Stimulated activated CD8-positive, alpha-beta memory T cell treated with anti-CD3 and anti-CD28 coated beads, Interleukin-15, amount 100 ng/mL, for 48 hours (primary cell): ENCODE measurements at places on chromosomes 5 and 9.

GRCh38 chr5:114727358-114727757, 365.5 kb downstream of the KCNN2 start:
- no peak for DNase-seq

DNA sequence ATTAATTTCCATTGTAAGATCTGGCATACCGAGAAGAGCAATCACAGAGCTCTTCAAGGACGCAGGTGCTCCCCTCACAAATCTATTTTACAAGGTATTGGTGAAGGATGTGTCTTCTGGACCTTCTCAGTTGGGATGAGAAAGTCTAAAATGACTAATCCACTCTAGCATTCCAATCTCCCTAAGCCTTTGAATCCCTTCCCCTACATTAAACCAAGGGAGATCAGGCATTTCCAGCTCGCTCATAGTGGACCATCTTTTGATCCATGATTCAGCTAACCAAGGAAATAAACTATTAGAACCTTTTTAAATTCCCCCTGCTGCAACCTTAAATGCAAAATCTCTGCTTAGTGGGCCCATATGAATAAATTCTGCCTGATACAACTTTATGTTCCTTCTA, 95.9 kb upstream of the FBN2 start:
- no peak for DNase-seq

DNA sequence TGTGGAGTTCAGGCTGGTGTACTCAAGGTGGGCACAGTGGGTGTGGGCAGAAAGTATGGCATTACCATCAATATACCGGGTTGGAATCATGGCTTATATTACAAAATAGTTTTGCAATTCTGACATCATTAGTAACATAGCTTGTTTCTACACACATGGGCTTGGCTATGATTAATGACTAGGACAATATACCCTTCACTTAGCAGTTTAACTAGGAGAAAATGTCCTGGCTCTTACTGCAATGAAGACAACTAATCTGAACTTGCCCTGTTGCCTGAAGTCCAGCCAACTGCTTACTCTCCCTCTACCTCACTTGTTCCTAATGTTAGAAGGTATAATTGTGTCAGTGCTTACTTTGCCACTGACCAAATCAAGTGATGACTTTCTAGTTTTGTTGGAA, 612.5 kb downstream of the EFNA5 start:
- no peak for DNase-seq

GRCh38 chr5:112643339-112643971, 94.2 kb upstream of the APC start:
- no peak for DNase-seq

GRCh38 chr9:87830446-87830845, 52.2 kb upstream of the SPATA31E1 start:
- no peak for DNase-seq

DNA sequence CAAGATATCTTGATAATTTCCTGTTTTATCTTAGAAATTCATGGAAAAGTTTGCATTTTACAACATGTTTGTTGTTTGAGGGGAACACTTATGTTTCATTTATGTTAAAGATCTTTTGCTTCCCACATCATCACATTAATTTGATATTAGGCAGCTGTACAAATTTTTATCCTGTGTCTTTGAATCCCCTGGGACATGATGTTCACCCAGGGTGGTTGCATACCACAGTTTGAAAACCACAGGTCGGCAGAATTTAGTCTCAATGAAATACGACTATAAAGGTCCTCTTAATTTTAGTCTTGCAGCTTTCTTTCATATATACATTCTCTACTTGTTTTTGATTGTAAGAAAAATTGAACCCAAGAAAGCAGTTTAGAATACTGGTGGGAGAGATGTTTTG, 3.7 kb downstream of the NAA35 start:
- no peak for DNase-seq

DNA sequence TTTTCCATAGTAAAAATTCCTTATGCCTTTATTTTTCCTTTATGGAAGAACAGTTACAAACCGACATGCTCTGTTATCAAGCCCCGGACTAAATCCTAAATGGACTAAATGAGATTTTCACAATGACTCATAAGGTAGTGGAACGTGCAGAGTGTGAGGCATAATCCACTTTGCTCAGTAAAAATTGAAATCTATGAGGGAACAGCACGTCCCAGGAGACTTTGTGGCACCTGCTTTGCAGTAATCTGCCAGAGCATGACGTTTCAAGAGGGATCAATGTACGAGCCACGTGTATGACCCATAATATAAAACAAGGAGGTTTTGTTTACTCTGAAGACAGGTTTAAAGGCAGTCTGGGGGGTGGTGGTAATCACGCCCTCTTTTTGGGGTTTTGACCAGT, 83.8 kb upstream of the GNA14 start:
- no peak for DNase-seq

DNA sequence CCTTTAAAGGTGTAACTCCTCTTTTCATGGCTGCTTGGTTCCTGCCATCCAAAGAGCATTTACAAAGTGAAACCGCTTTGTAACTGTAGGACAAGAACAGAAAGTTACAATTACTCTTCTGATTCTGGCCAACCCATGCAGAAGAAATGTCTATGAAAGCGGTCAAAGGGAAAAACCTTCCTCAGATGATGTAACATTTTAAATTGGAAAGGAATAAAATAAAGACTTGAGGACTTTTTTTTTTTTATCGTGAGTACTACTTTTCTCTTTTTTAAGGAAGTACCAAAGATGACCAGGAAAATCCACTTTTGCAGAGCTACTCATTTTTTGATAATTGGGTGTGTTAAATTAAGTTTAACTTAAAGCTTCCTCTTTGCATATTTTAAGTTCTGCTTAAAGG, 13.0 kb upstream of the C9orf72 start:
- DNase-seq = no peak

- DNase-seq = no peak
These were observed 17.9 kb downstream of the STARD4 start for GRCh38 chr5:111494355-111494999.

- DNase-seq = no peak
These were observed 61.6 kb downstream of the CSNK1A1 start for GRCh38 chr5:149489605-149490037.
